Activated naive CD4-positive, alpha-beta T cell treated with anti-CD3 and anti-CD28 coated beads for 36 hours (primary cell): ENCODE measurements at places on chromosomes 1 and 21. TPM values are rescaled to one million over a fixed set of nuclear protein-coding genes. Genes with fewer than 3 reads are reported as not detected.

KCNT2 gene
- total RNA-seq: not detected

DNA sequence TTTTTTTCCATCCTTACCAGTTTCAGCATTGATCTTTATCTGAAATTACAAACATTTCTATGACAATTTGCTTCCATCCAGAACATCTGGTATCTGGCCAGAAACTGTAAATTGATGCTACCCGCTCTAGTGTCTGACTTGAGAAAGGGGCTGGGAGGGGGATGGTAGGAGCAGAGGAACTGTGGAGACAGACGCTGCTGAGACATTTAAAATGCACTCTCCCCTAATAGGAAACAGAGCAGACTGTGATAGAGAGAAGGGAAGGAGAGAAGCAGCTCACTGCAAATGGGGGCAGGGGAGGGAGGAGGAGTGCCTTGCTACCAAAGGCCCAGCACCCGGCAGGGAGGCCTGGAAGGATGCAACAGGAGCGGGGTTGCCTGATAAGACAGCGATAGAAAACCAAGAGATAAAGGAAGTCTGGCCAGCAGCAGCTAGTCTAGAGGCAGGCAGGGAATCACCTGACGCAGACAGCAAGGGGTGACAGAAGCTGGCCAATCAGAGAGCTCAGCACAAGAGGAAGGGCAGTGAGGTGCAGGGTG is 195.5 kb upstream of the NFIA start:
- DNase-seq: no peak

DNA sequence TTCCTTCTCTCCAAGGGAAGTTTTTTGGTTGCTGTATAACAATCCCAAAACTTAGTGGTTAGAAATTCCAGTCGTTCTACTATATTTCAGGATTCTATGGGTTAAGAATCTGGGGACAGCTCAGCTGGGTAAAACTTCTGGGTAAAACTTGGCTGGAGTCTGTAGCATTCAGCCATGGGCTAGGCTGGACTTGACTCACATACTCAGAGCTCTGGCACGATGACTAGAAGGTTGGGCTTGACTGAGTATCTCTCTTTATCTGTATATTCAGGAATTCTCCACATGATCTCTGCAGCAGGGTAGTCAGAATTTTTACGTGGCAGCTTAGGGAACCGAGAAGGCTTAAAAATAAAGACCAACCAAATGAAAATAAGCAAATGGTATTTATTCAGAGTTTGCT is 28.2 kb upstream of the HRNR start:
- DNase-seq: no peak

GRCh38 chr1:223707256-223708000 is 4.9 kb upstream of the CAPN2 start:
- no peak for DNase-seq

DNA sequence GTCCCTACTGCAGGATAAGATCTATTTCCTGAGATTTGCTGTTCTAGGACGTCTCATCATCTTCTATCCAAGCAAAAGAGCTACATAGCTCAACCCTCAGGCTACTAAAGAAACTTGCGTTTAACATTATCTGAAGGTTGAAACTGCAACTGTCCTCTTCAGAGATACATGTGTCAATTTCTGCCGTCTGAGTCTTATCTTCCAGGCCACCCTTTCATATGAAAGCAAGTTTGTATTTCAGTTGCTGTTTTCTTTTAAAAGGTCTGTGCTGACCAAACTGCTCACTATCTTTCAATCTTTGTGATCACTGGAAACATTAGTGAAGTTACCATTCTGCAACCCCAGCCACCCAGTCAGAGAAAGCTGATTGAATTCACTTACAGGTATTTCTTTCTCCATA is 108.6 kb upstream of the RAB3GAP2 start:
- DNase-seq: no peak

DNA sequence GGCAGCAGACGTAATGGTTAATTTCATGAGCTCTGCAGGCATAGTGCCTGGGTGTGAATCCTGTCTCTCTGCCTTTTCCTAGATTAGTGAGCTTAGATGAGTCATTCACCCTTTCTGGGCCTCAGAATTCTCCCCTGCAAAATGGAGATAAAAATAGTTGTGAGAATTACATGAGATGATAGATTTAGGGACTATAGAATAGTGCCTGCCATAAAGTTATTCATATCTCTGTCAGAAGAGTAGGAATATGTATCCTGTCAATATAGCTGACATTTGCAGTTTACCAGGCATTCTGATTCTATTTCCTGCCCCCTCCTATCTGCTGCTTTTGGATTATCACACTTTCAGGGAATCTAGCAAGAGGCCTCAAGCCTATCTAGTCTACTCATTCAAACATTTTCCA is 112.0 kb downstream of the PDE4B start:
- DNase-seq: no peak

DNA sequence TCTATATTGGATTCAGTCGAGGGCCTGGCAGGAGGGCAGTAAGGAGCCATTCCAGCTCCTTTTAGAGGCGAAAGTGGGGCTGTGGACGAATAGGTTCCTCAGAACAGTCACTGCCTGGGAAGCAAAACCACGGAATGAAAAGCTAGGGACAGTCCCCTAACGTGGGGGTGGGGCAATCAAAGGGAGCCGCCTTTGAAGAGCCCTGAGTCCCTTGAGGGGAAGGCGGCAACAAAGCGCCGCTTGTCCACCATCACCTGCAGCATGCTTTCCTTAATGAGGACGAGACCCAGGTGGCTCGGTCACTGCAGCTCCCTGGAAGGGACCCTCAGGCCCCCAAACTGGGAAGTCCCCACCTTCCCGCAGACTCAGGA is 184.7 kb downstream of the ETS2 start:
- DNase-seq: no peak

GRCh38 chr1:153271711-153272110 is 12.2 kb downstream of the LORICRIN start:
- no peak for DNase-seq

DNA sequence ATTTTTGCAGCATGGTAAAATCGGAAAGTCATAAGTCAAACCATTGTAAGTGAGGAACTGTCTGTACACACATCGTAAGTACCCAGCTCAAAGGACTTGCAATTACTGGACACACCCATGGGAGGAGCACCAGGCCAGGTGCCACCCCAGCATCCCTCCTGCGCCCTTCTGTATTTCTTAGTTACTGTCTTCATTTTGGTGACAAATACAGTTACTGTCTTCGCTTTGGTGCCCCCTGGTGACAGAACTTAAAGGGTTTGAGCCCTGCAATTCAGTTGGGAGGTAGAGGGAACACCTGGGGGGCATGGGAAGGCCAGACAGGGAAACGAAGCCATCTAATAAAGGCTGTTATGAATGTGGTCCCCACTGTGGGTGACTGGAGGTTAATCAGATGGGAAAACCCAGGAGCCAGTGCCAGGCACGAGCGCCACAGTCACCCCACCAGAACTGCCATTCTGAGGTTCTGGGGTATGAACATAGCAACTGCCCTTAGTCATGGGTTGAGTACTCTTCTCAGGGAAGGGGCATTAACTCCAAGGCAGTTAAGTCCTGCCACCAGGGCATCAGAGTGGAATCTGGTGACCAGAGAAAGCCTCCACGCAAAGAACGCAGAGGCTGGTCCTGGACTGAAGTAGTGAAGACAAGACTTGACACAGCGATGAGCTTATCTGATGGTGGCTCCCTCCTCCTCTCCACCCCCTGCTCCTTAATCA is 612.9 kb downstream of the PTPRU start:
- peak; percentile 68 for DNase-seq

PADI1 gene
- total RNA-seq: not detected

- no peak for DNase-seq
Measured at GRCh38 chr1:226862890-226863289, 7.5 kb upstream of the PSEN2 start.

- no peak for DNase-seq
Measured at GRCh38 chr1:186819563-186819962, 9.2 kb upstream of the PLA2G4A start.

GRCh38 chr1:21270086-21270689 is 20.1 kb downstream of the ECE1 start:
- DNase-seq: peak; percentile 92

DNA sequence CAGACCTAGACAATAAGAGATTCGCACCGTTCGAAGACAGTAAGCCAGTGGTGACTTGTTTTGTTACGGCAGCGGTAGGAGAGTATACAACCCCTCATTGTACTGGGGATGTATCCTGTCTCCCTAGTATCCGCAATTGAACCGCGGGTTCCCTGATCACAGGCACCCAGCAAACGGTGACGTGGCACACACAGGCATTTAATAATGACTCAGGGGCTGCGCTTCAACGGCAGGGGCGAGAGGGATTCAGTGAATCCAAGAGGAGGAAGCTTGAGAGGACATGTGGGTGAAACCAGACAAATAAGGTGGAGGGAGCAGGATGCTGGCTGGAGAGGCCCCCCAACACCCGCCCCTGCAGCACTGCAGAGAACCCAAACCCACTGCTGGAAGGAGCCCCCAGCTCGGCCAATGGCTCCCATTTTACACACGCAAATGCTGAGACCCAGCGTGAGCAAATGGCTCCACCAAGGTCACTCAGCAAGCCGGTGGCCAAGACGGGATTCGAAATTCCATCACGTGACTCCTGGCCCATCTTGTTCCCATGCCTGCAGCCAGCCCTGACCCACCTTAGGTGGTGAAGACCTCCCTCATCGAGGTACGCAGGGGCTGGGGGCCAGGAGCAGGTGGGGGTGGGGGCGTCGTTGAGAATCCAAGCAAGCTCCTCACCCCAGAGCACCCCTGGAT is 149.9 kb downstream of the SYF2 start:
- DNase-seq: no peak

GRCh38 chr1:102628109-102628613 is 480.2 kb downstream of the COL11A1 start:
- no peak for DNase-seq

- no peak for DNase-seq
Measured at GRCh38 chr1:90705956-90706355, 11.1 kb downstream of the BARHL2 start.

DNA sequence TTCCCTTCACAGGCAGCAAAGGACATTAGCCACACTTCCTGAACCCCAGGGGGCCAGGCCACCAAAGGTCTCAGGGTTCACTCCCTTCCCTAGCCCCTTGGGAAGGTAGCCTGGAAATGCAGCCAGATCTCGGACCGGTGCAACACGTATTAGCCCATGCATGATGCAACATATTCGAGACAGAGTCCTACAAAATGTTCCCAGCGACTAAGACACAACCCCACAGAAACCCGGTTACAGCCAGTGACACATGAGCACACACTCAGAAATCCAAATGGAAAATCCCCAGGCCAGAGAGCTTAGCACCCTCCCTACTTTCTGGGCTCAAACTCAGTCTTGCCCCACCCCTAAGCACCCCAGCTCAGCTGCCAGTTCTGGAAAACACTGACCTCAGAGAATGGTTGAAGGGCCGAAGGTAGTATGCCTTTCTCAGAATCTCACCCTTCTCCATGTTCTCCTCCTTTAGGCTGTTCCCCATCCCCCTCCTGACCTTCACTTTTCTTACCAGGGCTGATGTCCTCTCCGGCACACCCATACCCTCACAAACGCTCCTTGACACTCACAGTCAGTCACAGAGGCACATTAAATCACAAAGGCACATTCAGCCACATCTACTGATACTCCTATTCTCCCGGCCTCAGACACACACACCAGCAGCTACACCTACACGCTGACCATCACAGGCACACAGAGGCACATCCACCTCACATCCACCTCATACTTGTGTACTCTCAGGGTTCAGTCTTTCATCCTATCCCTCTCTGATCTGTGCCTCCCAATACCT is at the start of gene TSPAN1:
Gene TSPAN1, plus strand, starts transcription at position 640 of the 784 bp plus-strand sequence. CDS start 6,021 bp downstream, outside the sequence.
- DNase-seq: no peak

CLDN19 gene
- not detected for total RNA-seq

PRDX1 gene
- total RNA-seq: 641 TPM

- DNase-seq: no peak
Measured at GRCh38 chr1:71438626-71439025, 357.8 kb upstream of the ZRANB2 start.

GRCh38 chr1:92956254-92957029 is 4.8 kb downstream of the DIPK1A start:
- DNase-seq: no peak

DNA sequence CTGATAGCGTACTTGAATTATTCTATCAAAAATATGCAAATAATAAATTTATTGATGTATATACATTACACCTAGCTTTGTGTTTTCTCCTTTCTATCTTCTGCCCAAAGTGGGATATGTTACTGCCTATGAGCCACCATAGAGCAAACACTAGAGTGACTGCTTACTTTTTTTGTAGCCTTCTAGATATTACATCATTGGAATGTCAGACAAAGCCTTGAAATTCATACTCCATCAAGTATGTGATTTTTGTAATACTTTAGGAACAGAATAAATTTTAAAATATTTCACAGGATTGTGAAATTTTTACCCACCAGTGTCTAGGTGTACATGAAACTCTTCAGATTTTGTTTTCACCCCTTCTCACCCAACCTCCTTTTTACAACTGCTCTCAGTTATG is 787.6 kb downstream of the USP25 start:
- DNase-seq: no peak

DNA sequence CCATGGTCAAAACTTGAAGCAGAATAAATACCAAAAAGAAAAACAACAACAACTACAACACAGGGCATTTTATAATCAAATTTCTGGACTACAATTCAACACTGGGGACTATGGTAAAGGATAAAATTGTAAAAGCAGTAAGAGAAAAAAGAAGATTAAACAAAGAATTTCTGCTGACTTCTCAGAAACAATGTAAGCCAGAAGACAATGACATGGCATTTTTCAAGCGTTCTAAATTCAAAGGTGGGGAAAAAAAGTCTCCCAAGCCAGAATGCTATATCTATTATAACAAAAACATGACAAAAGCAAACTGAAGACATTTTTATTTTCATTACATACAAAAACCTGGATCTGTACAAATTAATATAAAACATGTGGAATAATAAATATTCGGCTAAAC is 433.1 kb downstream of the NPHP4 start:
- DNase-seq: no peak

DNA sequence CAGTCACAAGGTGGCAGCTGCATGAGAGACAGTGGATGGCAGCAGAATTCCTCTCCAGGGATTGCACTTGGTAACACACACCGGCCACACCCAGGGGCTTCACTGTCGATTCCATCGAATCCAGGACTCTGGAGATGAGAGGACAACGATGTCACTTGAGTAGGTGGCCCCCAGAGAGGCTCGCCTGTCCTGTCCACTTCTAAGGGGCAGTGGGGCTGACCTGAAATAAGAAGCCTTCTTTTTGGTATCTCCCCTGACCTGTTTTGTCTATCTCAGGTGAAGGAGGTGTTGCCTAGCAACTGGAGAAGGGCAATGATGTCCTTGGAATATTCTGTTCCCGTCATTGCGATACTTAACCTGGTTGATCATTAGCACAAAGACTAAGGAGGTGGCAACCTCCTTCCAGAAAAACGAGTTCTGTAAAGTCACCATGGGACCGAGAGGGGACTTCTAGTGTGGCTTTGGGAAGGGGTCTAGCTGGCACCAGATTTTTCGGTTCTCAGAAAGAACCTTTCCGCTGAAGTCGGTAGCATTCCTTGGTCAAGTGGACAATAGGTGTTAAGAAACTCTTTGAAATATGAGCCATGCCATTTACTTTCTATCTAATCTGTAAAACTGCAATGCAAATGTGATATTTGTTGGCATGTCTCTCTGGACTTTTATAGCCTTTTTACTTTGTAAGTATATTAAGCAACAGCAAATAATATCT is 85.2 kb upstream of the TMPRSS2 start:
- DNase-seq: no peak
